ENCODE measurements at places on chromosomes 1 and 21. TPM values are rescaled to one million over a fixed set of nuclear protein-coding genes. Genes with fewer than 3 reads are reported as not detected.
A peak's percentile ranks its signal among the peaks of the same experiment; 100 is the strongest.

DNA sequence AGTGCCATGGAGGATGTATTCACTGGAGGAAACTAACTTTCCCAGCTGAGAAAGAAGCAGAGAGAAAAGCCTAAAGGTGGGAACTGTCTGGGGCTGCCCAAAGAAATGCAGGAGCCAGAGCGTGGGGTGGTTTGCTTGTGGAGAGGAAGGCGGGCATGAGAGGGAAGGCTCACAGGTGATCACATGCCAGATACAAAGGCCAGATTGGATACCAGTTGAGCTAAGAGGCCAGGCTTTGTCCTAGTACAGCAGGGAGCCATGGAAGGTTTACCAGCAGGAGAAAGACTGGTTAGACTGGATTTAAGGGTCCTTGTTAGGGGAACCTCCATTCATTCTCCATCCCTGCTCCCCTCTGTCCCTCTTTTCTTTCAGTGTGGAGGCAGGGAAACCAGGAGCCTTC lies 66.4 kb downstream of the BEND5 start:
- no peak for DNase-seq

DNA sequence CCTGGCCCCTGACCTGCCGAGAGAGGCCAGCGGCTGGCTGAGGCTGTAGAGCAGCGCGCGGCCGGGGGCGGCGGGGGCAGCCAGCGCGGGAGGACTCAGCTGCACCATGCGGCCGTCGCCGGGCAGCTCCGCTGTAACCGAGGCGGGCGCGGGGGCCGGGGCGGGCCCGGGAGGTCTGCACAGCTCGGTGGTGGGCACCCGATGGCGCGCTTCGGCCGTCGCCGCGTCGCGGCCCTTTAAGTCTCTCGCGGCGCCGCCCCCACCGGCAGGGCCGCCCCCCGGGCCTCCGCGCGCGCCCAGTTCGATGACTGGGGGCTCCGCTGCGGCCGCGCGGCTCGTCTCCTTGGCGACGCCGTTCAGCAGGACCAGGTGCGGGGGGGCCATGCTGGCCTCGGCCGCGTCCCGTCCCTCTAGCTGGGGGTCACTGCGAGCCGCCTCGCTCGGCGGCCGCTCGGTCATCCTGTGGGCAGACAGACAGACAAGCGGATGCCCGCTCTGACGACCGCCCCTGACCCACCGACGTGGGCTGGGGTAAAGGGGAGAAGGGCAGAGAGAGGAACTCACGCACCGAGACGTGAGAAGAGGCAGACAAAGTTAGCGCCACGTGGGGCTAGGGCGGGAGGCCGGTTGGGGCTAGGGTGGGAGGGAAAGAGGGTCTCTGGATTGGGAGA lies 6.5 kb downstream of the TAL1 start:
- DNase-seq: no peak

Gene LAMC2
- total RNA-seq: 2.1 TPM

GRCh38 chr1:200488375-200489165 lies 78.7 kb upstream of the ZNF281 start:
- no peak for DNase-seq

Gene RAD54L
- 0.71 TPM for total RNA-seq

DNA sequence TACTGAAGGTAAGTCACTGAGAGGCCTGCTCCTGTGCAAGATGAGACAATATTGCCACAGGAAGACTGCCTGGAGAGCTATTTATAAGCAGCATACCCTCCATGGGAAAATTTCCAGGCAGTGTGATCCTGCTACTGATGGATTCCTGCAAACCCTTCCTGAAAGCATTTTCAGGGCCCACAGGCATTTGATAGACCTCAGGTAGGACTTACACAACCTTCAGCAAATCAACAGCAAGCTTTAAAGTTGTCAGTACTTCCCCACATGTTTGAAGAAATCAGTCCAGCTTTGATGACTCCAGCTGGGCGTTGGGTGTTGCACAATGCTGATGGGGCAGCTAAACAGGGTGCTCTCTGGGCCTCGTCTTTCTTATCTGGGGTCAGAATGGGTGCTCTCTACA lies 108.8 kb downstream of the PLXNA2 start:
- DNase-seq: peak; percentile 44

Gene XPR1
- total RNA-seq: 25.4 TPM

GRCh38 chr1:197692965-197693364 lies 82.3 kb downstream of the DENND1B start:
- no peak for DNase-seq

DNA sequence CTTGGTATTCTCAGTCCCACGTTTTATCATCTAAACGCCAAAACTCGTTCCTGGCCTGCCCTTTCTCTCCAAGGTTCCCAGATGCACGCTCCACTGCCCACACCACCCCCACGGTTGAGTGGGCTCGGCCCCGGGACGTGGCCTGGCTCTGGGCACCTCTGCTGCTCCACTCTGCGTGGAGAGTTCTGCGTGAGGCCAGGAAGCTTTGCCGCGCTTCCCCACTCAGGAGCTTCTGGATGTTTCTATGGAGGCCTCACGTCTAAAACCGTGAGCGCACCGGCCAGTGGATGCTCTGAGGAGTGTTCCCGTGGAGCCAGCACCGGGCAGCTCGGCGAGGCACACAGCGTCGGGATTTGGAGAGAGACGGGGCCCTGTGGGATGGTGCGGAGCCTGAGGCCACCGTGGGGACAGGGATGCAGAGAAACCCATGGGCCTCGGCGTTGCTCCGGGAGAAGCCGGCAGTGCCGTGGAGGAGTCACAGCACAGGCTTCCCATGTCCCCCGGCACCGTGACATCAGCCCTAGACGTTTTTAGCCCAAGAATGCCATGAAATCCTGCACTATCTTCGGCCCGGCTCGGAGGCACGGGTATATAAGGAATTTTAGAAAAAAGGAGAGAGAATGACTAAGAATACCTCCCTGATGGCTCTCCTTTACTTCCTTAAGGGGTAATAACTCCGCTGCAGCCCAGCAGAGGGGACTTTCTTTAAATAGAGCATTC lies 125.9 kb downstream of the PRDM16 start:
- DNase-seq: no peak

Gene AMIGO1
- 12.6 TPM for total RNA-seq

Gene NPHS2
- total RNA-seq: not detected

GRCh38 chr1:118905196-118905595 lies 82.9 kb downstream of the TBX15 start:
- peak; percentile 20 for DNase-seq

DNA sequence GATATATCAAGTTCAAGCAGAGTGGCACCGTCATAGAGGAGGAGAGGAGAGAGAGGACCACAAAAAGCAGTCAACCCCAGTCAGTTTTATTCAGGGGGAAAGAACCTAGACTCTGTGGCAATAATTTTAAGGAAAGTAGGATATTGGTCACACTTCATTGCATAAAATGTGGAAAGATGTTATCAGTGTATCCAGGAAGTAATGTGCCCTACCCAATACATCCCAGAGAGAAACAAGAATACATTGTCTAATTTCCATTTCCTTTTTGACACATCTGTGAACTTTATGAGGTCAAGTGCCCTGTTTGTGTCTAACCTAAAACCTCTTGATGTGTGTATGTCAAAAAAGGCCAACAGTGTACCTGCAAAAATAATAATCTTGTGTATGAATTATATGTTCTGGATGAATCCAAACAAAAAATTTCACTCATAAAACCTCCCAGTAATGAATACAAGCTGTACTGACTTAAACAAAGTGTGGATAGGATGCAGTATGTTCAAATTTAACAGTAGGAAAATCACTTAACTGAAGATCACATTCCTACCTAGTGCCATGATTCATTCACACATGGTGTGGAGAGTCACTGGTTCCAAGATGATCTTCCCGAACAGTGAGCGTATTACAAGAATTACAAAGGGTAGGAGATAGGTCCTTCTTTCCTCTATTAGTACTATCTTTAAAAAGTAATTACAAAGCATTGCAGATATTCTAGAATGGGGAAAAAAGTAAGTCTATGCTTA lies 712.1 kb upstream of the CXADR start:
- DNase-seq: no peak

DNA sequence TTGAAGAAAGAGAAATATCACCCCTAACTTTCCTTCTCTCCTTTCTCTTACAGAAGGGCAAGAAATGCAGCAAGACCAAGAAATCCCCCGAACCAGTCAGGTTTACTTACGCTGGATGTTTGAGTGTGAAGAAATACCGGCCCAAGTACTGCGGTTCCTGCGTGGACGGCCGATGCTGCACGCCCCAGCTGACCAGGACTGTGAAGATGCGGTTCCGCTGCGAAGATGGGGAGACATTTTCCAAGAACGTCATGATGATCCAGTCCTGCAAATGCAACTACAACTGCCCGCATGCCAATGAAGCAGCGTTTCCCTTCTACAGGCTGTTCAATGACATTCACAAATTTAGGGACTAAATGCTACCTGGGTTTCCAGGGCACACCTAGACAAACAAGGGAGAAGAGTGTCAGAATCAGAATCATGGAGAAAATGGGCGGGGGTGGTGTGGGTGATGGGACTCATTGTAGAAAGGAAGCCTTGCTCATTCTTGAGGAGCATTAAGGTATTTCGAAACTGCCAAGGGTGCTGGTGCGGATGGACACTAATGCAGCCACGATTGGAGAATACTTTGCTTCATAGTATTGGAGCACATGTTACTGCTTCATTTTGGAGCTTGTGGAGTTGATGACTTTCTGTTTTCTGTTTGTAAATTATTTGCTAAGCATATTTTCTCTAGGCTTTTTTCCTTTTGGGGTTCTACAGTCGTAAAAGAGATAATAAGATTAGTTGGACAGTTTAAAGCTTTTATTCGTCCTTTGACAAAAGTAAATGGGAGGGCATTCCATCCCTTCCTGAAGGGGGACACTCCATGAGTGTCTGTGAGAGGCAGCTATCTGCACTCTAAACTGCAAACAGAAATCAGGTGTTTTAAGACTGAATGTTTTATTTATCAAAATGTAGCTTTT lies 2.4 kb downstream of the CCN1 start:
- no peak for DNase-seq

DNA sequence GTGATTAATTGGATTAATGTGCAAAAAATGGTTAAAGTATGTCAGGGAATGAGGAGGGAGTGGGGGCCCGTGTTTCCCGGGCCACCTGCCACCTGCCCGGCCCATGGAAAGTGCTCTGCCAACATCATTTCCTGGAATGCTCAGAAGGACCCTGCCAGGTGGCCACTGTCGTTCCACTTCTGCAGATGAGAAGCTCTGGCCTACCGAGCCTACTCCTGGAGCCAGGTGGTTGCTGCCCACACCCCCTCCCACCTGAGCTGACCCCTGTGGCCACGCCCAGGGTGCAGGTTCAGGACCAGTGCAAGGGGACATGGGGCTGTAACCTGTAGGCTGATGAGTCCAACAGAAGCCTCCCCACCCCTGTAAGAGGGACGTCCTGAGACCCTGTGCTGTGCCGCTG lies 99.7 kb downstream of the PRDM16 start:
- no peak for DNase-seq

Gene HMCN1
- 22.3 TPM for total RNA-seq

Gene CFHR3
- not detected for total RNA-seq

Gene WNT2B
- 4.0 TPM for total RNA-seq

- no peak for DNase-seq
Observed at GRCh38 chr1:246448373-246448772, 58.7 kb downstream of the SMYD3 start.

DNA sequence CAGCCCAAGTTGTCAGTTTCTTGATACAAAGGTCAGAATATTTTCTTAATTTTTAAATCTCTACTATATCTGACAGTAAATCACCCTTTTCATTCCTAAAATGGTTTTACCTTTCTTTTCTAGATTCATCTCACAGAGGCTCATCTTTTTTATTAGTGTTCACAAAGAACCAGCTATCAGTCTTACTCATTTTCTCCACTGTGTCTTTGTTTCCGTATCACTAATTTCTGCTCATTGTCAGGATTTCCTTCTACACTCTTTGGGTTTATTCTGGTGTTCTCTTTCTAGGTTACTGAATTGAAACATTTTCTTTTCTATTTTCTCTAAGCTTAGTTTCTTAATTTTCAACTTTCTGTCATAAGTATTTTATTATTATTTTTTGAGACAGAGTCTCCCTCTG lies 8.7 kb downstream of the AGPAT3 start:
- no peak for DNase-seq

DNA sequence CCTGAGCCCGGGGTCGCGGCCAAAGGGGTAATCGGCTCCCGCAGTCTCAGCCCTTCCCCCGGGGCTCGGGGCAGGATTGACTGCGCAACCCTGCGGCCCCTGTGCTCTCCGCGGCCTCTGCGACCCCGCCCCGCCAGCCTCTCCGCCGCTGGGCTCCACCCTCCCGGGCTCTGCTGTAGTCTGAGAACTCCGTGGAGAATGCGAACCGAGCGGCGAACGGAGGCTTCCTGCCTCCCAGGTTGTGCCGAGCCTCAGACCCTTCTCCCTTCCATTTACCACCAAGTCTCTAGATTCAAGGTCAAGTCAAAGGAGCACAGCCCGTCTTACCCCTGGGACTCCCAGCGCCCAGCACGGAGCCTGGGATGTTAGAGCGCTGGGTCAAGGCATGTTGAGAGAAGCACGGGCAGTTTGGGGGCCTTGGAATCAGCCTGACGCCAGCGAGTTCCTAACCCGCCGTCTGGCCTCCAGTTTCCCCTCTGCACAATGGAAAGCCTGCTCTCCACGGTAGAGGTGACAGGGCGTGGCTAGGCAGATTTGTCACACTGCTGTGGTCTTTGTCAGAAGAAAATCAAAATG lies 3.0 kb downstream of the ATP2B4 start:
- peak; percentile 84 for DNase-seq

- DNase-seq: no peak
Observed at GRCh38 chr1:248841702-248842395, 3.8 kb downstream of the ZNF672 start.

- no peak for DNase-seq
Observed at GRCh38 chr1:173551699-173552098, 51.2 kb downstream of the SLC9C2 start.

DNA sequence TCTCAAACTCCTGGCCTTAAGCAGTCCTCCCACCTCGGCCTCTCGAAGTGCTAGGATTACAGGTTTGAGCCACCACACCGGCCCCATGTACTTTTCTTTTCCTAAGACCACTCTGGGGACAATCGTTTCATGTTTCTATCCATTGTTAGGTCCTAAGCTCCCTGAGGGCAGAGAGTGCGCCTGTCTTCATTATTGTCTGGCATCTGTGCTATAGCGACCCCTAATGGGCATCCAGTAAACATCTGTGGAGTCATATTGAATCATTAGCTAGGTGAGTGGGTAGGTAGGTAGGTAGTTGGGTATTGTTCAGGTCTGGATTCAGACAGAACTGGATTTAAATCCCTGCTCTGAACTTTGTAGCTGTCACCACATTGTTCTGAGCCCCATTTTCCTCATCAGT lies 66.1 kb downstream of the TMEM53 start:
- DNase-seq: no peak

Gene SLC2A5
- 2.0 TPM for total RNA-seq
